Trophoblast cell (in vitro differentiated cells and primary cell): ENCODE measurements at places on chromosomes 2 and 18.

GRCh38 chr2:70094978-70095719 is 7.9 kb downstream of the PCBP1 start:
- no peak for DNase-seq

DNA sequence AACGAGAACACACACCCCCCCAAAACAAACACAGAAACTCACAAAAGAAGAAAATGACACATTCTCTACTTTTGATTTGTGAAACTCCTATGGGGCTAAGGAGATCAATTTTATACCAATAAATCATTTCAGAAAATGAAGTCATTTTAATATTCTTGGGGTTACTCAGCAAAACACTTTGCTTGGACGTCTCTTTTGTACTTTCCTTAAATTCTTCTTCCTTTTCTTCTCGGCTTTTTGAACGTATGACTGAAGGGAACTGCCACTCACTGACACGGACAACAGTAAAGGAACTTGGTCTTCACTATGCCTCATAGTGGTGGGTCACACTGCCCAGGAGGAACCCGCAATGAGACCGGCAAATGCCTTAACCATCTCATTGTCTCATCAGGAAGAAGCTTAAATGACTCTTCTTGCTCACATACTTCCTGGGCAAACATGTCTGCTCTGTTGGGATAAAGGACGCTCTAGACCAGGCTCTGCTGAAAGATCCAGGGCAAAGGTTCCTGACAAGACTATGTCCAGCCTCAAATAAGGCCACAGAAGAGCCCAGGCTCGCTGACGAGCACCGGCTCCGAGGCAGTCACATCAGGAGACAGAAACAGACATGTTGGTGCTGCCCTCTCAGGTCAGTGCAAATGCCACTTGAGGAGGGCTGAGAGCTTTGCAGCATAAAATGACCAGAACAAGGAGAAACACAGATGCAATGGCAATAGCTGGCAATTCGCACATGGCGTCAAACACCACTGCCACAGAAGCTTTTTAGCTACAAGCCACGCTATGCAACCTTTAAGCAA is 205.5 kb downstream of the TGIF1 start:
- DNase-seq, result peak; percentile 36

- DNase-seq, result no peak
Observed at GRCh38 chr2:215565897-215566296, 130.0 kb upstream of the FN1 start.

- DNase-seq, result peak; percentile 35
Observed at GRCh38 chr2:177080746-177081284, 131.8 kb upstream of the HNRNPA3 start.
